ENCODE measurements at places on chromosomes 1 and 21.
A peak's percentile ranks its signal among the peaks of the same experiment; 100 is the strongest.

DNA sequence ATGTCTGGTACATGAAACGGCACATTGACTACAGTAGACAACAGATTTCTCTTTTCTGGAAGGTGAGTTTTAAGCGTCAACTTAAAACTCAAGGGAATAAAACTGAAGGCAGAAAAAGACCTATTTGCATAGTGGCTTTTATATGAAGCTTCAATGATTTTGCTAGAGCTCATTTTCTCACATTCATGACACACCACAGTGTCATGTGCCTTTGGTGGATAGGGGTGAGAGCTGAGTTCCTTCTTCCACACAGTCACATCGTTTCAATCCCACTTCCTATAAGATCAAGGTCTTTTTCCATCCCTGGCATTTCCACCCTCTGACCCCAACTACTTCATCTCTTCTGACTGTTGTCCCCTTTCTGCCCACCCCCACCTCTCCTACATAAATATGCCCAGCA lies 31.0 kb downstream of the IL12RB2 start:
- DNase-seq: no peak

DNA sequence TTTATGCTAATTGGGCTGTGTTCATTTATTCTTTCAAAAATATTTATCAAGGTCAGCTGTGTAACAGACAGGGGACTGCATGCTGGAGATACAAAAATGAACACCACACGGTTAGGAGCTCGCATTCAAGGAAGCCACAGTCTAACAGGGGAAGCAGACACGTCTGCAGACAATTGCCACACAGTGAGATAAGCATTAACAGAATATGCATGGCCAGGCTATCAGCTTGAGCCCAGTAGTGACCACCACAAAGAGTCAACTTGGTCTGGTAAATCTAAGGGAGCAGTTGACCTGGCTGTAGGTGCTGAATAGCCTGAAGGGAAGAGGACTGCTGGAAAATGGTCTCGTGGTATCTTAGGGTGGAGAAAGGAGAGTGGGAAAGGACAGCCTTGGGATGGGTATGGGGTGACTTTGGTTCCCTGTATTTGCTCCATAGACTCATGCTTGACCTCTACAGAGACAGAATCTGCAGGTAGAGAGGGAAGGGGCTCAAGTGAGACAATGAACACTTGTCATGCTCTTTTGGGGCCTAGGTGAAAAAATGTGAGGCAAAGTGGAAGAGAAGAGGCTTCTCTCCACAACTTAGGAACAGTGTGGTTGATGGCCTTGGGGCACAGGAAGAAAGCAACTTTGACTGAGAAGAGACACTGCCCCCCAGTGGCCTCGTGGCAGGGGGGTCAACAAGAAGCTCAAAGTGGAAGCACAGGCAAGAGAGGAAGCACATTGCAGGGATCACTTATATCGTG lies 7.6 kb upstream of the NPL start:
- DNase-seq: peak; percentile 84

DNA sequence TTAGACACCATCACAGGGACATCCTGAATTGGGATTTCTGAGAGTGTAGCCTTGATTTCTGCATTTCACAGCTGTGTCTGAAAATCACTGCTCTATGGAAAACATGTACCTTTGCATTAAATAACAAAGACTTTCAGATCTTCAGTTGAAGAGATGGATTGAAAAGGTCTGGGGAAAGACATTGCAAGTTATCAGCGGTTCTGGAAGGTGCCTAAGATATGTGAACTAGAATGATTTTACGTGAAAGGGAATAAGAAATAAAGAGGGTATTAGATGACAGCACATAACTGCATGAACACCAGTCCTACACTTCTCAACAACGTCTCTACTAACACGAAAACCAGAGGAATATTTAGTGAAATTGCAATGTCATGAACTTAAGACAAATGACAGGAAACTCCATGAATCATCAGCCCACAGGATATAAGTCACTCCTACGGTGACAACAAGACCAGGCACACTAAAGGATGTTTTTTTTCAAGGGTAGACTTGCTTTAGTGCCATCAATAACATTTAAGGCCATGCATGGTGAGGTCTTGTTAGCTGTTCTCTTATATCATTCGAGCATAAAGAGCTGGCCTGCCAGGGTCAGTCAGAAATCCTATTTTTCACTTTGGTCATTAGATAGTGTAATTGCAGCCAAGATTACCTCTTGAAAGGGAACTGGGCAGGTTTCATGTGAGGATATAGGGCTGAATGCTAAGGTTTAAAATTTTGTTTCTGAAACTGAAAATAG lies 283.1 kb downstream of the GRIK1 start:
- DNase-seq: no peak

- no peak for DNase-seq
These were observed 82.7 kb upstream of the ROR1 start for GRCh38 chr1:63690966-63691700.

- DNase-seq: no peak
These were observed 480.4 kb downstream of the PLPP3 start for GRCh38 chr1:56098946-56099345.

DNA sequence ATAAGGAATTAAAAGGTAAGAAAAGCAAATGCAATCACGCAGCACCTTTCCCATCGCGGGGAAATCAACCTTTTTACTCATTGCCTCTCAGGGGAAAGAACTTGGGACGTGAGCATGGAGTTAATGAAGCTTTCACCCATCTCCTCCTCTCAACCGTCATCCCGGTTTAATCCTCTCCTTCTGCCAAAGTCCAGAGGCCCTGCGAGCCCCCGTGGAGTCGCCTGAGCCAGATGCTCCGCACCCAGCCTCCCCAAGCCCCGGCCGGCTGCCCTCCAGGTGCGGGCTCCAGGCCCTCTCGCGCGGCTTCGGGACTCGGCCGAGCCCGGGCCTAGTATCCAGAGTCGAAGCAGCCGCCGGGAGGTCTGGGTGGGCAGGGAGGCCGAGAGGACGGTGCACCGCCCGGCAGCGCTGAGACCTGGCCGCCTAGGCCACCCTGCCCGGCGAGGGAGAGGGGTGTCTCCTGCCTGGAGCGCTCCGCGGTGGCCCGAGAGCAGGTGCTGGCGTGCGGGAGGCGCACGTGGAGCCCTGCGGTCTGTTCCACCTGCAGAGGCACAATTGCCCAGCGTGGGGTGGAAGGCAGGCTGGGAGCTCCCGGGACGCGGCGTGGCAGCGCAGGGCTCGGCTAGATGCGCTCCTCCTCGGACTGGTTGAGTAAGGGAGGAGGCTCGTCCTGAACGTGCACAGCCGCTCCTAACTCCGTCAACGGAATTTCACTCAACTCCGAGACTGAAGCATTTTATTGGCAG lies 218.5 kb downstream of the SDCCAG8 start:
- DNase-seq: peak; percentile 66

DNA sequence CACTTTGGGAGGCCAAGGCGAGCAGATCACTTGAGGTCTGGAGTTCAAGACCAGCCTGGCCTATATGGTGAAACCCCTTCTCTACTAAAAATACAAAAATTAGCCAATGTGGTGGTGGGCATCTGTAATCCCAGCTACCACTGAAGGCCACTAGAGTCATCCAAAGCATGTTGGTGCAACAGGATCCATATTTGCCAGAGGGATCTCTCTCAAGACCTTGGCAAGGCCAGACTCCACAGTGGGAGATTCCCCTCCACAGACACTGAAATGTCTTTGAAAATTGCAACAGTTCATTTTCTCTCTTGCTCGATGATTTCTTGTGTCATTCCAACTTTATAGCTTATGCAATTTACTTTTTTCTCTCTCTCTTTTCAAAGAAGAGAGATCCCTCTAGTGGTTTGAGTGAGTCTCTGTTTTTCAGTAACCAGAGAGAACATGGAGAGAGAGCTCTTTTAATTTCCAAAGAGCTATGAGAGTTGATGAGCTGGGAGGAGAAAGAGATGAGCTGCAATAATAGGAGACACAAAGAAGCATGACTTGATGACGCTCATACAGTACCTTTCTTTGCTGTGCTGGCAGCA lies 176.8 kb upstream of the USP25 start:
- no peak for DNase-seq

DNA sequence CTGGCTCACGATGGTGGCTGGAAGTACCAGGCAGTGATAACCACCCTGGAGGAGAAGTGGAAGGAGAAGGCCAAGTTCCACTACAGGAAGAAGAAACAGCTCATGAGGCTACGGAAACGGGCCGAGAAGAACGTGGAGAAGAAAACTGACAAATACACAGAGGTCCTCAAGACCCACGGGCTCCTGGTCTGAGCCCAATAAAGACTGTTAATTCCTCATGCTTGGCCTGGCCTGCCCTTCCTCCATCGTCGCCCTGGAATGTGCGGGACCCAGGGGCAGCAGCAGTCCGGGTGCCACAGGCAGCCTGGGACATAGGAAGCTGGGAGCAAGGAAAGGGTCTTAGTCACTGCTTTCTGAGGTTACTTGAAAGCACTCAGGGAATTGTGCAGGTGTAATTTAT lies 10.8 kb downstream of the IL24 start:
- DNase-seq: no peak

DNA sequence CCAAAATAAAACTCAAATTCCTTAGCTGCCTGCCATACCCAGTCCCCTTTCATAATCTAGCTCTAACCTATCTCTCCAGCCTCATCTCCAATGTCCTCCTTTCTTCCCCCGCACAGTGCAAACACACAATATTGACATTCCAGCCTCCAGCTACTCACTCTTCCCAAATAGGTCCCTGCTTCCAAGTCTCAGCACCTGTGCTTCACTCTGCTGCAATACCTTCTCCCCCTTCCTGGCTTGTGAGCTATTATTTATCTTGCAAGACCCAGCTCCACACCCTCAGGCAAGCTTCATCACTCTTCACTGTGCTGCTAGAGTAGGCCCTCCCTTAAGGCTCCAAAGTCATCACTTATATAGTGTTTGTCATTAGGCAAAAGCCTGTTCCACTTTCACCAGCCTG lies 9.7 kb downstream of the PLPP3 start:
- peak; percentile 92 for DNase-seq

DNA sequence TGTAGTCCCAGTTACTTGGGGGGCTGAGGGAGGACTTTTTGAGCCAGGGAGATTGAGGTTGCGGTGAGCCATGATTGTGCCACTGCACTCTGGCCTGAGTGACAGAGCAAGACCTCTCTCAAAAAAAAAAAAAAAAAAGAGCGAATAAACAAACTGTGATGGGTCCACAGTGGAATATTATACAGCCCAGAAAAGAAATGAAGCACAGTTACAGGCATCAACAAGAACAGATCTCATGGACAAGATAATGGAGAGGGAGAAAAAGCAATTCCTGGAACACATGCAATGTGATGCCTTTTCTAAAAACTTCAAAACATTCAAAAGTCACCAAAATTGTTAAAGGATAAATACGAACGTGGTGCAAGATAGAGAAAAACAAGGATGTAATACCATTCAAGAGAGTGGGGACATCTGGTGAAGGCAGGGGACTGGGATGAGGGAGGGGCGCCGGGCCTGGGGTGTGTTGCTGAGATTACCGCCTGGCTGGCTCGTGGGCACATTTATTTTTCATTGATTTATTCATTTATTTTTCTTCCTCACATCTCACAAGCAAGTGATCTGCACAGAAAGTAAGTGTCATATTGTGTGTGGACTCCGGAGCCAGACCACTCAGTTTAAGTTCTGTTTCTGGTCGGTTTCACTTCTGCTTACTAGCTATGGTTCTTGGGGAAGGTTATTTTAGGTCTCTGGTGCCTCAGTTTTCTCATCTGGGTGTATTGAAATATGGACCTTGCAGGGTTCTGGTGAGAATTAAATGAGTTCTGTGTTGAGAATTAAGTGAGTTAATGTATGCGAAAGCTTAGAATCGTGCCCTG lies 30.1 kb downstream of the ABCG1 start:
- DNase-seq: no peak

DNA sequence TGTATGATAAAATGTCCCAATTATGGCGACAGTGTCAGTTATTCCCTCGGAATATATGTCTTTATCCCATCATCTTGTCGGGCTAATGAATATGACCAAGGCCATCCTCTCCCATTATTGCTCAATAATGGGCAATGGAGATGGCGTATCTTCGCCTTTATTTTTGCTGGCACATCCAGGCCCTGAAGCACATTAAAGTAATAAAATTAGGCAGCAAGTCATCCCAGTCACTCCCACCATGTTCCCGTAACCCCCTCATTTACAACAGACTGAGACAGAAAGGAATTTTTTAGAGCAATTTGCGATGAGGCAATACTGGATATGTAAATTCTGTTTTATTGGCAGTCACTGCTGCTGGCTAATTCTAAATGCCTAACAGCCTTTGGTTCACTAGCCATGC lies 35.3 kb downstream of the CLIC6 start:
- no peak for DNase-seq

- no peak for DNase-seq
These were observed 441 bp downstream of the YARS1 start for GRCh38 chr1:32816676-32817158.

DNA sequence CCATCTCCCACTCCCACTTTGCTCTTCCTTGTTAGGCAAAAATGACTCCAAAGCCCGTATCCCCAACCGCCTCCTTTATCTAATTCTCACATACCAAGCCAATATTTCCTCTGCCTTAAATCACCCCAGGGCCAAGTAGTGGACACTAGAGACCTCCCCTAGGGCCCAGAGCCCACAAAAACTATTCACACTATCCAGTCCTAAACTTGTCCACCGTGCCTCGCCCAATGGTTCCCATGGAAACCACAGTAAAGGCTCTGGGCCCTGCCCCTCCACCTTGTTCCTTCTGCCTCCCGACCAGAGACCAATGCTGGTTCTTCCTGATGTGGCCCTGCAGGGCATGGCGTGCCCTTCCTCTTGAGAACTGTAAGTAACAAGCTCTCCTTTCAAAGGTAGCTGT lies 11.8 kb downstream of the CFAP107 start:
- DNase-seq: peak; percentile 16

DNA sequence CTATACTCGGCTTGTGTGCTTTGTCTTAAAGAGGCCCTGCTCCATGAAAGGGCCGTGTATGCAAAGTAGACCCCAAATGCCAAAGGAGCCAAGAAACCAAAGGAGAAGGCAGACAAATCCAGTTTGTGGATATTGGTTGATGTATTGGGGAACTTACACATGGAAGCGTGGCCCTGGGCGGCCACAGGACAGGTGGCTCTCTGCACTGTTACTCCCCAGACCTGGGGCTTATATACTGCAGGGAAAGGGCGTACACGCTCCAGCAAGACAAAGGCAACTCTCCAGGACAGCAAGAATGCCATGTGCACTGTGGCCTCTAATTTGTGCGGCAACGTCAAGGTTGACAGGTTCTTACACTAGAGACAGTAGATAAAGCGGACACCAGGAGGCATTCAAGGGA lies 24.8 kb downstream of the RSPH1 start:
- no peak for DNase-seq

- DNase-seq: no peak
These were observed 80.8 kb upstream of the UBE2U start for GRCh38 chr1:64122588-64122987.

DNA sequence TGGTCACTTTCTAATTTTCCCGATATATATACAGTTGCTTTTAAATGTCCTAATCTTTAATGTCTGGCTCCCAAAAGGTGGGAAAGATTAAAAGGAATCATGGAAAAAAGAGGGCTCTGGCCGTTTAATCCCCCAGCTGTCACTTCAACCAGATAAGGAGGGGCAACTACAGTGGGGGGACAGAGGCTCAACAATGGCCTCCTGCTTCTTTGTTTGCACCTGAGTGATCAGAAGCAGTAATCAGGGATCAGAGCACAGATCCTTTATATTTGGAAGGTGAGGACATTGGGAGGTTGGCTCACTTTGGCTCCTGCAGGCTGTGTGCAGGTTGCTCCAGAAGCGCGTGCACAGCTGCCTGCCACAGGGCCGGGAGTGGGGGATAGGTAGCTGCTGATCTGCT lies 212.8 kb downstream of the FMN2 start:
- no peak for DNase-seq

Data from ELF-1 (cell line).